Urothelium cell line (cell line): ENCODE measurements at places on chromosomes 5 and 9.

GRCh38 chr9:89661956-89662717 lies 57.3 kb downstream of the GADD45G start:
- DNase-seq = peak; percentile 93

GRCh38 chr5:132411304-132412013 lies 41.9 kb downstream of the SLC22A5 start:
- no peak for DNase-seq

GRCh38 chr9:30172206-30172605 lies 2212.2 kb upstream of the ACO1 start:
- no peak for DNase-seq

DNA sequence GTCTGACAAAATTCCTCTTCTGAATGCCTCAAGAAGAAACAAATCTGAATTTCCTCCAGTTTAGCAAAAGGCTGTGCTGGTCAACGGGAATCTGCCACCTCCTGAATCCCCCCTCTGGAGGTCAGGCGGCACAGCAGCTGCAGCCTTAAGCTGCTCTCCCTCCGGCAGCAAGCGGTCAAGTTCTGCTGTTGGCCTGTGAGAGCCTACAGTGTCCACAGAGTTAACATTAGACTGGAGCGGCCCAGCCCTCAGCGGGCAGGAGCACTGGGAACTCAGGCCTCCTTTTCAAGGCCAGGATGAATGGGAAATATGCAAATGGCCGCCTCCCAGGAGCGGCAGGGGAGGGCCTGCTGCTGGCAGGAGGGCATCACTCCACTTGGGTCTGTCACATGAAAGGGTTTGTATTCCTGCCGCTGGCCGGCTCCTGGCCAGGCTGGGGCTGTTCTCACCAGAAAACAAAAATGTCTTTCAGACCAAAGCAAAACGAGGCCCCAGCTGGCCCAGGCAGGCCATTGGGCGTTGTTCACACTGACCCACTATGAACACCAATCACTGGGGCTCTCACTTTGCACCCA lies 8.2 kb downstream of the ACSL6 start:
- no peak for DNase-seq

GRCh38 chr9:4515958-4516375 lies 25.7 kb downstream of the SLC1A1 start:
- DNase-seq = no peak

DNA sequence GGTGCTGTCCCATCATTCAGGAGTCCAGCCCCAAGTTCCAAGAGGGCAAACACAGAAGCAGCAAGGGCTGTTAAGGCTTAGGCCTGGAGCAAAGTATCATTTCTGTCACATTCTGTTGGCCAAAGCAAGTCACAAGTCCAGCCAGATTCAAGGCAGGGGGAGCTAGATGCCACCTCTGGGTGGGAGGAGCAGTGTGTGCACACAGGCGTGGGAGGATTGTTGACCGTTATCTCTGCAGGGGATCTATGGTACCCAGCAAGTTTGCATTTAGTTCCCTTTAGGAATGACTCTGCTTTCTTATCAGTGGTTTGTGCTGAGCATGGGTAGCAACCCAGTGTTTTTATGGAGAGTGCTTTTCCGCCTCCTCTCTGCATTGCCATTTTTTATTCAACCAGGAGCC lies 278.9 kb downstream of the NR3C1 start:
- DNase-seq = no peak

GRCh38 chr5:39624268-39624886 lies 199.6 kb upstream of the DAB2 start:
- peak; percentile 46 for DNase-seq

- DNase-seq = no peak
Measured at GRCh38 chr9:133355881-133356357, 368 bp downstream of the SURF1 start.

GRCh38 chr5:132487095-132487428 lies 3.5 kb downstream of the IRF1 start:
- DNase-seq = no peak

DNA sequence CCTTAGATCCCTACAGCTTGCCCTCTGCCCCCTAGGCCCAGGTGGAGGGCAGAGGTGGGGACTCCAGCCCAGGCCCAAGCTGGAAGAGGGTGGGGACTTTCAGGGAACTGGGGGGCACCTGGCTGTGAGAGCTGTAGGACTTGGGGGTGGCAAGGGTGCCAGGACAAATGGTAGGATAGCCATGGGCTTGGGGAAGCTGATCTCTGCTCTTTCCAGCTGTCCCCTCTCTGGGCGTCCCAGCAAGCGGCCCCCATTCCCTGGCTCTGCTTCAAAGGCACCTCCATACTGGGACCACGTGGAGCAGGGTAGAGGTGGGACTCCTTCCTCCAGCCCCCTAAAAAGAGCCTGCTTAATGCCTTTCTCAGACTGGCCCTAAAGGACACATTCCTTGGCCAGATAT lies 385 bp downstream of the LTC4S start:
- DNase-seq = no peak

GRCh38 chr5:17381932-17382331 lies 116.1 kb upstream of the TAF11L2 start:
- no peak for DNase-seq

GRCh38 chr9:96047741-96048103 lies 172.2 kb downstream of the ERCC6L2 start:
- DNase-seq = no peak

DNA sequence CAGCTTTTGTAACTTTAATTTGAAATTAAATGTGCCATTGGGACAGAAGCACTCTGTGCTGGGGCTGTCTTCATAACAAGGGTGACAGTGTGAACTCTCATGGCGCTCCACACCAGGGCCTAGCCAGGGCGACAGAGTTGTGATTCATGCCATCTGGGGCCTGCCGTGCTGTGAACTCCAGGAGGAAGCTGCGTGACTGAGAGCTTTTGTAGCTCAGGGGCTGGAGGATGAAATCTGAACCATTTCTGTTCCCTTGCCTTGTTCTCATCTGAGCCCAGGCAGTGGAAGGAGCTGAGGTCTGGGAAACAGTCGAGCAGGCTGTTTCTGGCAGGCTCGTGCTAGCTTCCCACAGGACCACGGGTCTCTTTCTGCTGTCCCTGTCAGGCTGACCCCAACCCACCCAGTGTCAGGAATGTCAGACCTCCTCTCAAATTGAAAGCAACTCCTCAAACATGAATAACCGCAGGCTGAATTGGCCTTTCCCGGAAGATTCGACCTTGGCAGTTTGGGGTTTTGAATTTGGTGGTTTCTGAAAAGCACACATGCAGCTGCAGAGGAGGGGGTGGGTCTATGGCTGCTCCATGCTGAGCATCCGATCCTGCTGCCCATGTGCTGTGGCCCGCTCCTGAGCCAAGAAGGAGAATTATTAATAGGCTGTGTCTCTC lies 69.2 kb upstream of the RPS23 start:
- no peak for DNase-seq

DNA sequence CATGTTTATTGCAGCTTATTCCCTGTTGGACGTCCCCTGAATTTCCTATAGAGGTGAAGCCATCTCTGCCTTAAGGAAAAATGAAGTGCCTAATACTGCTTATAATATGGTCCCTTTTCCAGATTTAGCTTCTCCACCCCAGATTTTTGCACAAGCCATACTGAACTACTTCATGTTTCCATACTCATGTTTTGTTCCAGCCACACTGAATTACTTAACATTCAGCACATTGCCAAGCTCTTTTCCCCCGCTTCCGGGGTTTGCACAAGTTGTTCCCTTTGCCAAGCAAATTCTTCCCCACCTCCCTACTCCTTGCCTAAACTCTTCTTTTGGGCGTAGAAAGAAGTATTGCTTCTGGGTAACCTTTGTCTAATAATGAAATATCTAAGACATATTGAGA lies 1.7 kb upstream of the CNTRL start:
- DNase-seq = no peak

DNA sequence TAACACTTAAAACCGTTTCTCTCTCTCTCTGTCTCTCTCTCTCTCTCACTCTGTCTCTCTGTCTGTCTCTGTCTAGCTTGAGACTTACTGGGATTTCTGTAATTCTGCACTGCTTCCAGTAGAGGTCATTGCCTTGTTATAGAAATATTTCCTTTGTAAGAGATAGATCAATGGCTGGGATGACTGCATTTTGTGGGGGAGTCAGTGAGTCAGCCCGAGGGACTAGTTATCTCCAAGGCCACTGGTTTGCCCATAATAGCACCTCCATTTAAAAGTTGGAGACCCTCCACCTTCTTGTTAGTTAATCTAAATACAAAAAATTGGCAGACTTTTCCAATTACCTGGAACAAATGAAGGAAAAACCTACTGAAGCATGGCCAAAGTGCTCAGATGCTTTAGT lies 547.2 kb downstream of the LRRC70 start:
- peak; percentile 62 for DNase-seq
